ENCODE measurements at places on chromosomes 3 and 15.

DNA sequence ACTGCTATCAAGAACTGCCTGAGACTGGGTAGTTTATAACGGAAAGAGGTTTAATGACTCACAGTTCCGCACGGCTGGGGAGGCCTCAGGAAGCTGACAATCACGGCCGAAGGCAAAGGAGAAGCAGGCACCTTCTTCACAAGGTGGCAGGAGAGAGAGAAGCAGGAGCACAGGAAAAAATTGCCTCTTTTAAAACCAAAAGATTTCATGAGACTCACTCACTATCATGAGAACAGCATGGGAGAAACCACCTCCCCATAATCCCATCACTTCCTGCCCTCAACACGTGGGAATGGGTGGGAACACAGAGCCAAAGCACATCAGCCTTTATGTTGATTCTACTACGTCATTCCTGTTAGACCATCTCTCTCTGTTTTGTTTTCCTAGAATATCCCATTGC lies 650.9 kb upstream of the SEMA6D start:
- DNase-seq, result no peak

- no peak for DNase-seq
Measured at GRCh38 chr3:134201201-134202130, 49.2 kb downstream of the RYK start.

DNA sequence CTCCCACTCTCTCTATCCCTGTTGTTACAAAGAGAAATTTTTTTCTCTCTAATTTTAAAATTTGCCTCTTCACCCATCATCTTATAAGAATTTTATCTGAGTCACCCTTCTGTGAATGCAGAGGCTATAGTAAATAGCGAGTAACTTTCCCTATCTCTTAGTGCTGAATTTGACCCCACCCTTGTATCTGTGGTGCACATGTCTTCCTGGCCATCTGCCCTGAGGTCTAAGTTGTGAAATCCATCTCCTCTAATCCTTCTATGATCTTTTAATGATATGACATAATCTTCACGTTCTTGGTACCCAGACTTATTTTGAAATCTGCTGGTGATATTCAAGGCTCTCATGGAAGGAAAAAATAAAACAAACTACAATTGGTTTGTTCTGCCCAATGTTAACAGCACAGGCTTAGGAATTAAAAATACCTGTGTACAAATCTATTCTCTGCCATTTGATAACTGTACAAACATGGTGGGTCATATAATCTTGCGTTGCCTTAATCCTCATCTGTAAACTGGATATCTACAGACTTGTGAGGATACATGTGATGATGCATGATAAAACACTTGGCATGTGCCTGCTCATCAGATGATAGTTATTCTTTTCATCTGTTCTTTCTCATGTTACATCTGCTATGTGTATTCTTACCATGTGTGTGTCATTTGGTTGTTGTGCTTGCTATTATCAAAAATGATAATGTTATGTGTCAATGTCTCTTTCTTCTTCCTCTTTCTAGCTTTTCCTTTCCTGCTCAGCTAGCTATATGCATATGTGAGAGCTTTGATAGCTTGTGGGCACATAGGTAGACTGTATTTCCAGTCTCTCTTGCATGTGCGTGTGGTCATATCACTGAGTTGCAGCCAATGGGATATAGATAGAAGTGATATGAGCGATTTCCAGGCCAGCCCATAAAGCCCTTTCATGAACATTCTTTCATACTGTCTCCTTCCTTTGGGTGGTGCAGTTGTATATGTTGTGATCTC lies 13.7 kb upstream of the CCR3 start:
- no peak for DNase-seq

- no peak for DNase-seq
Measured at GRCh38 chr3:125440970-125441369, 65.8 kb upstream of the ZNF148 start.

DNA sequence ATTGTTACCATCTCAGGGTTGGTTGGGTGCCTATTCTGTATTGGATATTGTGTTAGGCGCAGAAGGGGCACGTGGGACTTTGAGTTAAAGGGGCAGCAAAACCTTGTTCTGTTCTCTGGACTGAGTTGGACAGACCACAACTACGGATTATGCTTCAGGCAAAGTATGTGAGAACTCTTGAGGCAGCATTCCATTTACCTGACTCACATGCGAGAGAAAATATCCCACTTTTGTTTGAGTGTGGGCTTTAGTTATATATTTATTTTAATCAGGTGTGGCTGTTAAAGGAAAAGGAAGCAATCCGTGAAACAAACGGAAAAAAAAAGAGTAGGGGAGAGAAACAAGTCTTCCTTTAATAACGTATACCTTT lies 627 bp upstream of the PLS1 start:
- DNase-seq, result no peak

GRCh38 chr15:80780416-80781221 lies 1.4 kb downstream of the CEMIP start:
- no peak for DNase-seq

DNA sequence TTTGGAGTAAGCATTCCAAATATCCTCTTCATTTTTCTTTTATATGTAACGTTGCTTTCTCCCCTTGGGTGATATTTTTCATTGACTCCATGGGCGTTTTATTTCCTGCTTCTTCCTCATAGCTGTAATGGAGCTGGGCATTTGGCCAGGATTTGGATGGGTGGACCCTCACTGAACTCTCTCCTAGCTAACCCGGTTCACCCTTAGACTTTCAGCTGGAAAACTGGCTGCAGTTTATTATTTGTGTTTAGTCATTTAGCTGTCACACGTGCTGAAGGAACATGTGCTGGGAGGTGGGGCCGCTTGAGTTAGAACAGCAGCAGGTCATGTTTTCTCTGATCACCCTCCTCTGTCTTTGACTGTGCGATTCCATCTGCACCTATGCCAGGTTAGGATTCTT lies 407.6 kb downstream of the ZIC1 start:
- no peak for DNase-seq

GRCh38 chr3:55884491-55885285 lies 397.6 kb upstream of the WNT5A start:
- DNase-seq, result no peak

DNA sequence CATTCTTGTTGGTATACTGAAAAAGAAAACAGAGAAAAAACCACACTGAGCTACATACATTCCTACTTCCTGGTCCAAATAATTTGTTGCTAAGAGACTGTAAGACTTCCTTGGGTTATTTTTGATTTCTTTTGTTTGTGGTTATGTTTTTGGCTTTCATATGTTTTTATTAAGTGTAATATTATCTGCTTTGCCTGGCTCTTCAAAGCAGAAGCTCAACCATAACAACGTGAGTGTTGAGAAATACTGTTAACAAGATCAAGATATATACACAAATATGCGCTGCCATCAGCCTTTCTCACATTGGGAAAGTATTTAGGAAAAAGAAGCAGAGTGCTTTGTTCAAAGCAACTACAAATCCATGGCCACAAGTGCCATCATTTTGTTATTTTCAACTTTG lies 556.2 kb upstream of the CBLB start:
- no peak for DNase-seq

DNA sequence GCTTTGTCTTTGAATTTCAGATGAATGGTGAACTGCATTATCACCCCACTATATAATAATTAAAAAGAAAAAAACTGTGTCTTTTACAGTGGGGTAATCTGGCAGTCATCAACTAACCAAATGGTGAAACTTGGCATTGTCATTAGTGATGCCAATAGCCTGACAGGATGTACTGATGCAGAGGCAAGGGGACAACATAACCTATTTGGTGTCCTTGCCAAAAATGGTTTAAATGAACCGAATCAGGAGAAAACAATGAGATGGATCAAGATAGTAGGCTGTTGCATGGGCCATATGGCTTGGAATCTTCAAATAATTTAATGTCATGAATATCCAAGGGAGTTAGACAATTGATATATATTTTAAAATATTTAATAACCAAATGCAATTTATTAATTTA lies 738.7 kb downstream of the FHIT start:
- DNase-seq, result no peak

DNA sequence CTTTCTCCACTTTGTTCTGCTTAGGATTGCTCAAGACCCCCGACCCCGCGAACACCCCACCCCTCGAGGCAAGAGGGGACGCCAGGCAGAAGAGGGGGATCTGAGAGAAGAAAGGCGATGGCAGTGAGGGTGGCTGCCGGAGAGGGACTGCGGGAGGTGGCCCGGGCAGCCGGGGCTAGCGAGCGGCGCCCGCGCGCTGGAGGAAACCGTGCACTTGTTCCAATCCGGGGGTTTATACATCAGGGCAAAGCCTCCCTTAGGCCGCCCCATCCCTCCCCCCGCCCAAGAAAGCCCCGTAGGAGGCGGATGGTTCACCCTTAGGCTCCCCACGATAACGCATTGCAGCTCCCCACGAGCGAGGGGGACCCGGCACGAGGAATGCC lies 475 bp downstream of the ERC2 start:
- no peak for DNase-seq

DNA sequence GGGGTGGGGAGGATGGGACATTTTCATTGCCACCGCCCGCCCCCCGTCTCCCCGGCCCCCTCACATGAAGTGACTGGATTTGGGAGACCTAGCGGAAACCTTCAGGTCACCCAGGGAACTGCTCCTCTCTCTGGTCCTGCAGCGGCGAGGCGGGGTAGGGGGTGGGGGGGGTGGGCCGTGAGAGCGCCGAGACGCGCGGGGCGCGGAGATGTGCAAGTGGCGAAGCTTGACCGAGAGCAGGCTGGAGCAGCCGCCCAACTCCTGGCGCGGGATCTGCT lies 712 bp upstream of the MME start:
- DNase-seq, result no peak

DNA sequence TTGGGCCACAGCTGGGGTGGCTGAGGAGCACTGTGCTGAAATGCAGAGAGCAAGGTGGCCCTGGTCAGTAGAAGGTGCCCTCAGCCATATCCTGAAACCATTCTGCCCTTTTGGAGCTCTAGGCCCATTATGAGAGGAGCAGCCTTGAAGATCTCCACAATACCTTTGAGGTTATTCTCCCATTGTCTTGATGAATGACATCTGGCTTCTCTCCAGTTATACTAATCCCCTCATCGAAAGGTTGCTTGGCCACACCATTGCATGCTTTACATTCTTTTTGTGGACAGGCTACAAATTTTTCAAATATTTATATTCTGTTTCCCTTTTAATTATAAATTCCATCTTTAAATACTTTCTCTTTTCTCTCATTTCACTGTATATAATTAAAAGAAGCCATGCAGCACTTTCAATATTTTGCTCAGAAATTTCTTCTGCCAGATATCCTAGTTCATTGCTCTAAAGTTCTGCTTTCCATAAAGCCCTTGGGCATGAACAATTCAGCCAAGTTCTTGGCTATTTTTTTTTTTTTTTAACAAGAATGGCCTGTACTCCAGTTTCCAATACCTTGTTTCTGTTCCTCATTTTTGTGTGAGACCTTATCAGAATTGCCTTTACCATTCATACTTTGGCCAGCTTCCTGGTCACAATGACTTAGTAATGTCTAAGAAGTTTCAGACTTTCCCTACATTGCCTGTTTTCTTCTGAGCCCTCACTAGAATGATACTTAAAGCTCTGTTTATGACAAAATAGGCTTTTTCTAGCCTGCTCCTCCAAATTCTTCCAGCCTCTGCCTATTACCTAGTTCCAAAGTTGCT lies 138.9 kb upstream of the SGO1 start:
- no peak for DNase-seq

DNA sequence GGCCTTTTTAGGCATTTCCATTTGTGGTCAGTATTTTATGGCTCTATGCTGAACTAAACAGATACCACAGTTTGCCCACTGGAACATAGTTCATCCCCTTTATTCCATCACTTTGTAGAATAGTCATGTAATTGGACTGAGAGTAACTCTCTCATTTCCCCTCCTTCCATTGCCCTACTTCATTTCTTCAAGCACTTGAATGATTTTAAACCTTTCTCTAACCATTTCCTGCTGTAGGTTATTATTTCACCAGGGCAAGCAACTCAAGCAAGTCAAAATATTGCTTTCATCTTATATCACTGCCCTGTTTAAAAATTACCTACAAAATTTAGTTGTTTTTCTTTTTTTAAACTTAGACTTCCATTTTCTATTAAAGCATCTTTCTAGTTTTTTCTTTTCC lies 177.0 kb downstream of the RAP2B start:
- DNase-seq, result no peak
